ENCODE measurements at places on chromosomes 12 and 14.

- no peak for DNase-seq
Measured at GRCh38 chr14:22468830-22469229, 120.2 kb downstream of the DAD1 start.

DNA sequence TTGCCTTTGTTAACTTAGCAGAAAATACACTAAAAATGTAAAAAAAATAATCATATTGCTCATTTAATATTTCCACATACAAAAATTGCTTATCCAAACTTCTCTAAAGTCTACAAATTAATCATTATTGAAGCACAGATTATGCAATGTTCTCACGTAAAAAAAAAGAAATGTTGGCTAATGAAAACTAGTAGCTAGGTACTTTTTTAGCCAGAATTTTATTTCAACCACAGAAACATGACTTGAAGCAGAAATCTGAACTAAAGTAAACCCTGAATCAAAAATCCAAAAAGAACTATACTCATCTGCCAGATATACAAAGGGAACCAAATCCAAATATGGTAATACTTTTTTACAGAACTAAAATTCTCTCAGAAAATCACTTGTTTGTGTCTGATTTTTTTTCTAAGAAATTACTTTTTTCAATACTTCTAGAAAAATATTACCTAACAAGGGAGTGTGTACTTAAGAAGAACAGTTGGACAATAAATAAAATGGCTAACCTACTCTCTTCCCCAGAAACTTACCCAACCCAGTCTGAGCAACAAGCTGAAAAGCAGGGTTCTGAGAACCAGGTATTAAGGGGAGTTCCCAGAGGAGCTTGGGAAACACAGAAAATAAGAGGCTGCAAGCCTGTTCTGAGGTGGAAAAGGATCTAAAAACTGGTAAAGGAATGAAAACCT lies 78.4 kb upstream of the RAP1B start:
- no peak for DNase-seq

DNA sequence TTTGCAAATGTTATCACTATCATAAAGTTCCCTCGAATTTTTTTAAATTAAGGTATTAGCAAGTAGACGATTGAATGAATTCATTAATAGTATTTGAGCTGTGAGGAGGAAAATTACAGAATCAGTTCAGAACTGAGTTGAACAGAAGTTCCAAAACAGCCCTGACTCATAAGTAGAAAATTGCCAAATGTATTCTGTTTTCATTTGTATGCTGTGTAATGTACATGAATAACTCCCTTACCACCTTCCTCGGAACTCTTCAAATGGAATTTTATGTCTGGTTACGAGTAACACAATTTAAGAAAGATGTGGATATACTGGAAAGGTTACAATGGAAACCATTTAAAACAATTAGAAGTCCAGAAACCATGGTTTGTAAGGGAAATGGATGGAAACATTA lies 283.3 kb upstream of the FAR2 start:
- no peak for DNase-seq

GRCh38 chr12:12461923-12462315 lies 100.7 kb downstream of the DUSP16 start:
- DNase-seq, result peak; percentile 61

- DNase-seq, result no peak
Measured at GRCh38 chr14:69262516-69262915, 2.6 kb downstream of the GALNT16 start.

DNA sequence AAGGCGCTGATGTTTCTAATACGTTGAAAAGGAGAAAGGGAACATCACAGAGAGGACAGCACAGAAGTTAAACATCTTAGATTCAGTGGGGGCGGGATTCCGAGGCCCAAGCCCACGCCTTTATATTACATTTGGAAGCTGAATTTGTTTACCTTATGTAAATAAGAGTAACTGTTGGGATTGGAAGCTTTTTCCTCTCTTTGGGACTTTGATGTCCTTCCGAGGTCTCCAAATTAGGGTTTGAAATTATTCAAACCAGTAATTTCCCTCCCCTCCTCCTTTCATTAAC lies 6.4 kb downstream of the FOXA1 start:
- no peak for DNase-seq

- no peak for DNase-seq
Measured at GRCh38 chr14:54337314-54337713, 59.5 kb upstream of the CDKN3 start.

- no peak for DNase-seq
Measured at GRCh38 chr12:82019533-82019932, 260.4 kb upstream of the PPFIA2 start.

GRCh38 chr12:32600681-32601080 lies 78.4 kb upstream of the DNM1L start:
- no peak for DNase-seq

- no peak for DNase-seq
Measured at GRCh38 chr14:34354556-34354955, 107.5 kb downstream of the SPTSSA start.
